ENCODE measurements at places on chromosomes 3 and 15.

- no peak for DNase-seq
Observed at GRCh38 chr15:70172124-70172523, 74.4 kb upstream of the TLE3 start.

DNA sequence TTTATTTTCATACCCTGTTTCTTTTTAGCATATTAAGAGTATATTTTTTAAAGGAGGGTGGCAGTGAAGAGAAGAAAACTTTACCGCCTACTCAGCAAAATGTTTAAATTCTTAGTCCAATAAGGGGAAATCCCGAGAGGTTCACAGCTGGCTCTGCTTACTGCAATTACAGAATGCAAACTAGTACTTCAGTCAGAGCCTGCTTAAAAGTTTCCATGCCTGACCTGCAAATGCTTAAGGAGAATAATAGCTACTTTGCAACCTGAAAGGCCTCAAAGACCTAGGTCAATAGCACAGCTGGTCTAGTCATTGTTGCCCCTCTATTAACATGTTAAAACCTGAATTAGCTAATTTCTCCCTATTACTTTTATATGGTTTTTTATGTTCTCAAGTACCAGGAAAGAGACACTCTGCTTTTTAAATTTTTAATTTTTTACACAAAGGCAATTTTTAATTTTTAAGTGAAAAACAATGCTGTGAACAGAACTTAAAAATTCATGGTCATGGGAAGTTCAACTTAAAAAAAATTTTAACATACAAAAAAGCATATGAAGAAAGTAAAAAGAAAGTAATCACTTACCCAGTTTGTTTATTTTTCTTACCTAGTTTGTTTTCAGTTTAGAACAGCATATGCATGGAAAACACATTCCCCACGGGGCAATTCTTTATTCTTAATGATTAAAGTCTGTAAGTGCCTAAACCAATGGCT, 79.2 kb downstream of the P3H2 start:
- DNase-seq, result peak; percentile 14

DNA sequence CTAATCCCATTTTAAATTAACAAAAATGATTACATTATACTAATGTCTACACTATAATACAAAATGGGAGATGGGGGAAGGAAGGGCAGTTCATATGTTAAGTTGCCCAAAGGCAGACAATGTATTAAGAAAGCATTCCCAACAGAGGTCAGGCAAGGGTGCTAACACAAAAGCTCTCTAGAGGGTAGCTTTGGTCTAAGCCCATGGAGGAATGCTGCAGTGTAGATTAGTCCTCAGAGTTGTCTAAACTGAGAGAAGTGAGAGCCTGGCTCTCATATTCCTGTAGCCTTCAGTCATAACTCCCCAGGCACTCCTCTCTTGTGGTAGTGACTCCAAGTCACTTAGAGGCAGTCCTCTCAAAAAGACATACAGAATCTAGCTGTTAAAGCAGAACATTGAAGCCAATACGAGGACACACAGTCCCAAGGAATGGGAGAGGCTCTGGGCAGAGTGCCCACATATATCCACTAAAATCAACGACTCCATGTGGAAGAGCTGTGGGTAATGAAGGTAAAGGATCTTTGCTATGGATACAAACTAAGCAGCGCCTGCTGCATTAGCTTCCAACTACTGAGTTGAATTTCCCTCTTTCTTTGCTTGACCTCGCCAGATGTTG, 14.5 kb downstream of the NEK10 start:
- peak; percentile 3 for DNase-seq

DNA sequence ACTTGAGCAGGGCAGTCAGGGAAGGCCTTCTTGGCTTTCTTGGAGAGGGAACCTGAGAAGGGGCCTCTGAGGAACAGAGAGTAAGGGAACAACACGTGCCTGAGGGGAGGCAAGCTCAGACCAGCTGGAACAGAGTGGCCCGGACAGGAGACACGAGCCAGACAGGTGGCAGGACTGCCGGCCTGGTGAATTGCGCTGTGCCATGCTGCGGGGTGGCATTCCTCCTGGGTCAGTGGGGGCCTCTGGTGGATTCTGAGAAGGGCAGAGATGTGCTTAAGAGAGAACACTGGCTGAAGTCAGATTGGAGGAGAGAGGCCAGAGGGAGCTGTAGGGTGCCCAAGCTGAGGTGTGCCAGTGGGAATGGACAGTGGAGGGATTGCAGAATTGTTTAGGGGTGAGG, 4.9 kb downstream of the CHAC1 start:
- no peak for DNase-seq

DNA sequence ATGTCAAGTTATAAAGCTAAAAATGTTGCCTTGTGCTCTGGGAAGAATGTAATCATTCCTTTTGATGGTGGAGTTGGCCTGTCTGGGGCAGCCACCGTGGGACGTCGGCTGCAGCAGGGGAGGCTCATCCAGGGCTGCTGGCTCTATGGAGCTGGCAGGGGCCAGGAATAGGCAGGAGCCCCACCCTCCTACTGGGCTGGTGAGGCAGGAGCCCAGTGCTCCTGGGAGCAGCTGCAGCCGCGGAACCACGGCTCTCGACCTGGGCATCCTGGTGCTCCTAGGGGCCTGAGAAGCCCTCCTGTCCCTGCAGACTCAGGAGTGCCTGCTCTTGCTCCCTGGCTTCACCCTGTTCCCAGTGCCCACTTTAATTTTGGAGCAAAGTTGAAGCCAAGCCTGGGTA, 127.1 kb downstream of the DIPK2A start:
- no peak for DNase-seq

DNA sequence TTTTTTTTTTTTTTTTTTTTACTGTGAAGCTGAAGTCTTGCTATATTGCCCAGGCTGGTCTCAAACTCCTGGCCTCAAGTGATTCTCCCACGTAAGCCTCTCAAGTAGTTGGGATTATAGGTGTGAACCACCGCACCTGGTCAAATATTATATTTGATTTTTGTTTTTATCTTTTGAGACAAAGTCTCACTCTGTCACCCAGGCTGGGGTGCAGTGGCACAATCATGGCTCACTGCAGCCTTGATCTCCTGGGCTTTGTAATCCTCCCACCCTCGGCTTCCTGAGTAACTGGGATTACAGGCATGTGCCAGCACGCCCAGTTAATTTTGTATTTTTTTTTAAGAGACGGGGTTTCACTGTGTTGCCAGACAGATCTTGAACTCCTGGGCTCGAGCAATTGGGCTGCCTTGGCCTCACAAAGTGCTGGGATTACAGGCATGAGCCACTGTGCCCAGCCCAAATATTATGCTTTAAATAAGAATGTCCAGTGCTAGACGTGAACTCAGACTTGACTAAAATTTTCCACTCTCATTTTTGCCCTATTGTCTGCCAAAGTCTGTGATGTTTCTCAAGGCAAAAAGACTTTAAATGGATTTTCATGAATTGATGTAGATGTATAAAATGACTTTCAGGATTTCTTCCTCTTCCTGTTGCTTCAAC, 33.4 kb upstream of the CRBN start:
- no peak for DNase-seq

GRCh38 chr3:23830869-23831484, 25.2 kb downstream of the UBE2E1 start:
- peak; percentile 30 for DNase-seq

DNA sequence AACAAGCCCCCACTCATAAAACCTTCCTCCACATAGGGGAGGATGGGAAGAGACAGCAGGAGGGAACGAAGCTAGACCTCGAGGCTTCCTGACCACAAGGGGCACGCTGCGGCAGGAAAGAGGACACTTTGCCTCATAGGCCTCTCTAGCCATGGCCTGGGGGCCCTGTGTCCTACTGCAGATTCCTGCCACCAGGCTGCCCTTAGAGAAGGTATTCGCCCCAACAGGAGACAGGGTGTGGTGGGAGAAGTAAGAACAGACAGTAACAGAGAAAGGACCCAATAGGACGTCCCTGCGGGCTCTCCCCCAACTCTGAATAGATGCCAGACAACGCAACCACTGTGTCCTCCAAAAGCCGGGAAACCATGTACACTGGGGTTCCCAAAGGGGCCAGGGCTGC, 36.8 kb downstream of the ADCY5 start:
- no peak for DNase-seq

DNA sequence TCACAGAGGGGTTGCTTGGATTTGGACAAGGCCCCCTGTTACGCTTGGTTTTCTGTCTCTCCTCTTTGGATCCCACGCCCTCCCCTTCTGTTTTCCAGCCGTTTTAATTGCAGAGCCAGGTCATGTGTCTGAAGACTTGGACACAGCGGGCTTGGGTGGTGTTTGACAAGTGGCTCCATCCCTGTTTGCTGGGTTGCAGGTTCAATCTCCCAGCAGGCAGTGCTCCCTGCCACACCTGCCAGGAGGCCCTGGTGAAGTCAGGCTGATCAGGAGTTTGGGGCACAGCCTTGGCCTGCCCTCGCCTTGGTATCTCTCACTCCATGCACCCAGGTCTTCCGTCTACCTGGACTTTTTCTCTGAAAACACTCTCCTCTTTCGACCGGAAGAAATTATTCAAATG, 59.0 kb downstream of the PLXNA1 start:
- no peak for DNase-seq

DNA sequence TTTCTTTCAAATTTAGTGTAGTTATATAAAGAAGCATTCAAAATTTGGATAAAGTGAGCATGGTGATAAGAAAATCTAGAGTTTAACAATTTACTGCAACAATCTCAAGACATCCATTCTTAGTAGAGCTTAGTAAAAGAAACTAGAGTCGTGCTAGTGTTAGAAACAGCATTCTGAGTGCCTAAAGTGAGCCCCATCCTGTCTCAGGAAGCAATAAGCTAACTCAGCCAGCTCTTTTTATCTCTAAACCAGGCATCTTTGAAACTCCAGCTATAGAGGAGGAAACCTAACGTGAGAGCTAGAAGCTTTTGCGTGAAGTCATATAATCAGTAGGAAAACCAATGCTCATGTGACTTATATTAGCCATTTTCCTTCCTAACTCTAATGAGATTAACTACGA, 1187.1 kb upstream of the EPHA6 start:
- no peak for DNase-seq

DNA sequence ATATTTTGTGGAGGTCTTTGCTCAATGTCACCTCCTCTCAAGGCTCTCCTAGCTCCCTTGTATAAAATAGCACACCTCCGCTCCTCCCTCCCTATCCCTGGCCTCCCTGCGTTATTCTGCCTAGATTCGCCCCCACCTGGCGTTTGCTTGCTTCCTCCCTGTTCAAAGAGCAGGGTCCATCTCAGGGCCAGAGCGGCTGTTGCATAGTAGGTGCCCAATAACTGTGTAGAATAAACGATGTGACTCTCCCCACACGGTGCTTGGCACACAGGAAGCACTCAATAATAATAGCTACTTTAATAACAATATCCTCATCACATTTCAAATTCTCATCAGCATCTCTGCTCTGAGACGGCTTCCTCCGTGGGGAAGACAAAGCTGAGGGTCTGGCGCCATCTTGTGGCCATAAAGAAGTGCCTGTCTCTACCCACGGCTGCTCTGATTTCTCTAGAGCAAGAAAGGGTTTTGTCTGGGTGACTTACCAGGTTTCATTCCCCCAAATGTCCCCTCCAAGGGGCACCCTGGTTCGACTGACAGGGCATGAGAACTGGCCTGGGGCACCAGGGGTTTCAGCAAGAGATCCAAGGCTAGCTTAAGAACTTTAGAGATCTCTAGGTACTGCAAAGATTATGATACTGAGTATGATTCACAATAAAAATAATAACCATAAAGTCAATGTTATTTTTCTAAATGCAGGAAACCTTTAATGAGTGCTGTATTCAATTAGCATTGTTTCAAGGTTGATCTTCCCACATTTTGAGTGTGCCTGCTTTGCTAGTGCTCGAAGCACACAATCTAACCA, 16.1 kb downstream of the CD276 start:
- peak; percentile 92 for DNase-seq

DNA sequence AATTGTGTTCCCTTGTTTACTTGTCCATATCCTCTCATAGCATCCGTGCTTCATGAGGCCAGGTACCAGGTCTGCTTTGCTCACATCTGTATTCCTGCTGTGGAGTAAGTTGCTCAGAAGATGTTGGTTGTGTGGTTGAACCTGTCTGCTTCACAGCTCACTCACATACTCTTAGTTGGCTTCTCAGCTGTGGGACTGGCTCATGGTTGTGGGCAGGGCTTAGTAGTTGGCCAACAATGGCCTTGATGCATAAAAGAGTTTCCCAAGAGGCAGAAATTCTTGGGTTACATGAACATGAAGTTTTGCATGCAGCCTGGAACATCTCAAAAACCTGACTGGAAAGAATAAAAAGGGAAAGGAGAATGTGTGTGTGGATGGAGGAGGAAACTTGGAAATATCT, 17.0 kb downstream of the CELF6 start:
- no peak for DNase-seq
